A549 treated with GW870086 at 1 μM for 4 hours (cell line): ENCODE measurements at places on chromosomes 2 and 18. TPM values are rescaled to one million over a fixed set of nuclear protein-coding genes. Genes with fewer than 3 reads are reported as not detected.

The SULT1C4 gene
- not detected in 5 replicates for total RNA-seq

The MEMO1 gene
- total RNA-seq, result 76.9 to 86.1 TPM (median 78.3 TPM) in 5 replicates

The KLHL29 gene
- 5.2 to 7.2 TPM (median 6.3 TPM) in 5 replicates for total RNA-seq

The AMER3 gene
- not detected in 5 replicates for total RNA-seq

The HOXD10 gene
- 4.6 to 6.3 TPM (median 5.3 TPM) in 5 replicates for total RNA-seq

The RGPD8 gene
- total RNA-seq, result 2.2 to 3.3 TPM (median 3.1 TPM) in 5 replicates
